Brain (organoid and tissue), 16 donors: ENCODE measurements at places on chromosomes 3 and 15.

- no peak for DNase-seq
Observed at GRCh38 chr15:36370051-36370730, 209.2 kb upstream of the CDIN1 start.

DNA sequence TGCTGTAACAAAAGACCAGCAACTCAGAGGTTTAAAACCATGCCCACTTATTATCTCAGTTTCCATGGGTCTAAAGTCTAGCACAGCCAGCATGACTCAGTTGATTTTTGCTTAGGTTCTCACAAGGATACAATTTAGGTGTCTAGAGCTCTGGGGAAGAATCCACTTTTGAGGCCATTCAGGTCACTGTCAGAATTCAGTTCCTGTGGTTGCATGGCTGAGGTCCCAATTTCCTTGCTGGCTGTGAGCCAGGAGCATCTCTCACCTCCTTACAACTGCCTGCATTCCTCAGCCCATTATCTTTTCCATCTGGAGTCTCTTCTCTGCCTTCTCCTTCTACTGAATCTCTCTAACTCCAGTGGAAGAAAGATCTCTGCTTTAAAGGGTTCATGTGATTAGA, 240.5 kb upstream of the CFAP20DC start:
- no peak for DNase-seq

- DNase-seq: no peak
Observed at GRCh38 chr3:141498598-141499223, 11.9 kb downstream of the RASA2 start.

DNA sequence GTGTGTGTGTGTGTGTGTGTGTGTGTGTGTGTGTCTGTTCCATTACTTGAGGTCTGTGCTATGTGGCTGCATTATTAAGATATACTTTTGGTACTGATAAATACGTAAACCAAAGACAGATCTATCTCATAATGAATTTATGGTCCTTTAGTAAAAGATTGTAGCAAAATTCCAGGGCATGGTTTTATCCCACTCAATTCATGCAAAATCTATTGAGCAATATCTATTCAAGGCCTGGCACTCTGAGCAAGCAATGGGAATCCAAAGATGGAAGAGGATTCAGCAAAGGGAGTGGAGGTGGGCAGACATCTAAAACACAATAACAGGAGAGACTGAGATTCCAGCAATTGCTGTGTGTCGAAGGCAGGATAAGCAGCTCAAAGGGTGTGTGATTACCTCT, 86.8 kb downstream of the RFTN1 start:
- DNase-seq: no peak

DNA sequence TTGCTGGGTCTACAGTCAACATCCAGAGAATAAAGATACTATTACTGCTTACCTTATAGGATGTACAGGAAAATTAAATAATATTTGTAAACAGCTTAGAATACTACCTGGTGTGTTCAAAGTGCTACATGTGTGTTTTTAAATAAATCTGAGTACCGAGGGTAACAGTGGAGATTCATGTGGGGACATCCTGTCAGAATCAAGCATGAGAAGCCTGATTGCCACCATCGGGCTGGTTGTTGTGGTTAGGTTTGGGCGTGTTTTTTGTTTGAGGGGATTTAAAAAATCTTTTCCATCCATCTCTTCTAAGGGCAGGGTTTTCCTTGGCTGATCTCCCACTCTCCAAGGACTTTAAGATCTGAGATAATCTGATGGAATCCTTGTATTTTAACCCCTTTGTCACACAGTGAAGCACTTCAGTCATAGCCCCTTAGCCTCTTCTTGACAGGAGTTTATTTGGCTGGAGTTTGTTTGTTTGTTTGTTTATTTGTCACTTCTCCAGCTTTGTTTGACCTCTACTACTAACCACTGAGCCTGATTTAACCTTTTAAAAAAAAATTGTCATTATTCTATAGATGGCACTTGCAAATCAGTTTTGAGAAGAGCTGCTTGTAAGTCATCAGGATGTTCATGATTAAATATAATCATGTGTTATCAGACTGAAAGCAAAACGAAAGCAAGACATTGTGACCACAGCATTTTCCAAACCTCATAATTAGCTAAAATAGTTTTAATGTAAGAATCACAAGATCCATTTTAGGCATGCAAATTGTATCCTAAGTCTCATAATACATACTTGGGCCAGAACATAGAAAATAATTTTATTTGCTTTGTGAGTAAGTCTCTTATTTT, 72.8 kb upstream of the RARB start:
- no peak for DNase-seq

DNA sequence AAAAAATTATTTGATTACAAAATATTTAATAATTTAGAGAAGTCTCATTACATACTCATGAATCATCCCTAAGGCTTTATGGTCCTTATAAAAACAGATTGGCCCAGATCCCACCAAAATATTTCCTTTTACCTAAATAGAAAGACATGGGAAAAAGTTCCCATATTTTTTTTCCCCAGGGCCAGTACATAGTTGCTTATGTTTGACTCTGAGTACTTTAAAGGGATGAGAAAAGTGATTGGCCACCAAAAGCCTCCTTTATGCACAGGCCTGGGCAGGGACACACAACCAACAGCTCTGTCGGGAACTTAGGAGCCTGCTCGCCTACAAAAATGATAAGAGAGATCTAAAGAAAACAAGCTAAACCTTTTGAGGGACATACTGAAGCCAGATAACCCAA, 22.3 kb downstream of the KCNAB1 start:
- DNase-seq: no peak

DNA sequence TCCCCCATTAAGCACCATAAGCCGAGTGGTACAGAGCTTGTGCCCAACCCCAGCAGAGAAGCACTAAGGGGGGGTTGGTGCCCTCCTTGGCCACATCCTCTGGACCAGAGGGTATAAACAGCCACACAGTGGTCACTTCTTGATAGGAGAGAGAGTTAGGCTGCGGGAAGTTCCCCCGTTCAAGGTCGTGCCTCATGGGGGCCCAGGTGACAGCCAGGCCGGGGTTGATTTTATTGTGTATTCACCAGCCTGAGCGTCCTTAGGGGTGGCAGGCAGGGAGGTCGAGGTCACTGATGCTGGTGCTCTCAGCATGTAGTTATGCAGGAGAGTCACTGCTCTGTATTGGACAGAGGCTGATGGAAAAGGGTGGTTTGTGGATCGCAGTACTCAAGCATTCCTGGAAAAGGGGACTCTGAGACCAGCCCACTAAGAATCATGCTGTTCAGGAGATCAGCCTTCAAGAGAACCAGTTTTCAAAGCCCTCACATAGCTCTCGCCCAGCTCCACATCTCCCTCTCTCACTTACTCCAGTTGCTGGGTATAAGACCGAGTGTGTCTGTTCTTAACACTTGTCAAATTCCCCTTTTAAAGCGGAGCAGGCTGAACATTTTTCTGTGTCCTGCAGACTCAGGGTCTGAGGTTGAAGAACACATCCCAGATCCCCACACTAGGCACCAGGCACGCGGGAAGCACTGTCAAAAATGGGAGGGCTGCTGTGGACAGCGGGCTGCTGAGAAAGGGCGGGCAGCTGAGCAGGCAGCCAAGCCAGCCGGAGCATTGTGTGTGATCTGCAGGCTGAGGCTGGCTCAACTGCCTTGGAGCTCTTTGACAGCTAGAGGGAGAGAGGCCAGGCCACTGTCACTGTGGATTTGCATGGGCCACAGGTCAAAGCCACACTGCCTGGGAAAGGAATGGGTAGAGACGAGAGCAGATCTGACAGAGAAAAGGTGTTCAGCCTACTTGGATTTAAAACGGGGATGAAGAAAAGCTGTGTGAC, 279.3 kb upstream of the LRRFIP2 start:
- DNase-seq: peak; percentile 68

DNA sequence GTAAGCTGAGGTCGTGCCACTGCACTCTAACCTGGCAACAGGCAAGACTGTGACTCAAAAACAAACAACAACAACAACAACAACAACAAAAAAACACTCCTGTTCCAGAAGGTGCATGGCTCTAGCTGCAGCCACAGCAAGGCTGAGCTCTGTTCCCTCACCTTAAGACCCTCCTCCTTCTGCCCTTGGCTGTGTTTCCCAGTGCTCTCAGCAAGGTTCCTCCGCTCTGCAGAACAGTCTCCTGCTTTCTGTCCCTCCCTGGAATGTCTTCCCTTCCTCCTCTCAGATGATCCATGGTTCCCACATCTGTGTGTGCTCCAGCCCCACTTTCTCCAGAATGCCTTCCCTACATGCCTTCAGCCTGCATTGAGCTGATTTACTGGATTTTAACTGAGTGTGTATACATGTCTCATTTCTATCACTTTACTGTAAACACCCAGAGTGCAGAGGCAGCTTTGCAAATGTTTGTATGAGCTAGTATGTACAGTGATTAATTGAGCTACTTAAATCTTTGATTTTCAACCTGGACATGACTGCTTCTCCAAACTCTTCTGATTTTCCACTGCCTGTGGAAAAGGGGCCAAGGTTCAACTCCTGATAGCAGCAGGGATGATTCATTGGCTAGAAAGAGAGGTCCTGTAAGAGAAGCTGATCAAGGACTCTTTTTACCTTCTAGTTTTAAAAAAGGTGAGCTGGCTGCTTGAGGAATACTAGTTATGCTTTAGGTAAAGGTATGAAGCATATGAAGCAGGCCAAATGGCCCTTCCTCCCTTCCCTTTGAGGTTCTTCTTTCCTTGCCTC, 14.7 kb downstream of the ANKUB1 start:
- no peak for DNase-seq

DNA sequence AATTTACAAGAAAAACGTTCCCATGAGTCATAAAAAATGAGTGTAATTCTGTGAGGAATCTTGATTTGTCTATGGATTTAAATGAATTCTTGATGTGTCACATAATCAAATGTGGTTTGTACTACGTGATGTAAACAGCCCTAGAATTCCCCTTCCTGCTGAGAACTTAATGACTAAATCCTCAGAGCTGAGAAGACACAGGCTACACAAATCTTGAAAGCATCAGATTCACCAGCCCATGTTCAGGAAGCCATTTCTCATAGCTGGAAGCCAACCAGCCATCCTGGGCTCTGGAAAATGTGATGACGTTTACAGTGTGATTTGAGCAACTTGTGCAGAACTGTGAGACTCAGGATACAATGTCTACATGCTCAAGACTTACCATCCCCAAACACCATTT, 193.7 kb upstream of the MME start:
- DNase-seq: peak; percentile 79

DNA sequence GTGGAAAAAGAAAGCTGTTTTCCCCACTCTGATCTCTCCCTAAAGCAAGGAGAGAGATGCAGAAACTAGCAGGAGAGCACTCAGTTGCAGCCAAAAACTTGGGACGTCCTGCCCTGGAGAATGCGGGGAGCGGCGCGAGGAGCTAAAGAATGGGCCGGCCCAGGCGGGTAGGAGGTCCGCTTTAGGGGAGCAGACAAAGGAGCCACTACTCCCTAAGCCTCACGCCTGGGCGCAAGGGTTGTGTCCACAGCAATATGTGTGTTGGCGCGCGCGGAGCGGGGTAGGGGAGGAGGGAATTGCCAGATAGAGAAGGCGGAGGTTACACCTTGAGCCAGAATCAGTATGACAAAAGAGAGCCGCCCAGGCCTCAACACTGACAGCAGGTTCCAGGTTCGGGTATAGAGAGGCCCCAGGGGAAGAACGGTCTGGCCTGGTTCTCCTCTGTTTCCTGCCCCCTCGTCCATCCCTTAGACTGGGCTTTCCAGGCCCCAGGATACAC, 2.9 kb downstream of the WNT5A start:
- DNase-seq: no peak

DNA sequence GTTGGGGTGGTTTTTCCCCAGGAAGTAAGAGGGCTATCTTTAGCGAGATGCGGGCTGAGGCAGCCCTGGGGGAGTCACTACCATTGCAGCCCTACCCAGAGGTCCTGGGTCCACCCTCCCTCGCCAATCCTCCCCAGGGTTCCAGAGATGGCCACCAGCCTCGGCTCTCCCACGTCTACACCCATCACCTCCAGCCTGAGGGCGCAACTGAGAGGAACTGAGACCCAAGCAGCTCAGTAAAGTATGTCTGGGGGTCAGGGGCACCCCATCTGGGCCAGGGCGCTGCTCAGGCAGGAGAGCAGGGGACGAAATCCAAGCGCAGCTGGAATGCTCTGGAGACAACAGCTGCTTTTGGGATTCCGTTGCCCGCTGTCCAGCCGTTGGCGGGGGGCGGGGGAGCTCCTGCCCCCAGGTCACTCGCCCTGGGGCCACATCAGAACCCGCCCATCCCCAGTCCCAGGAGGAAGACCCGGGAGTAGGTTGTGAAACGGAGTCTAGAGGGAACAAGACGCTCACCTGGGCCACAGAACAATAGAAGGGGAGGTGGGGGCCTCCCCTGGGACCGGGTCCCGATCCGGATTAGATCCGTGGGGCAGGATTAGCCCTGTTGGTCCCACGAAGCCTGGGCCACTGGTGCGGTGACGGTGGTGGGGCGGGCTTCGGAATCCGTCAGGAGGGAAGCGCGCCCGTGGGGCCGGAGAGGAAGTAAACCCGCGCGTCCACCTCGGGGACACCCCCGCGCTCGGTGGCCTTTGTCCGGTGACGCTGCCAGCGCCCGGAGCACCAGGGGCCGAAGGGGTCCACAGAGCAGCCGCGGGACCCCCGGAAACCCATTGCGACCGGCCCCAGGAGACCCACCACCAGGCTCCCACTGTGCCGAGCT, 1.4 kb upstream of the NDUFAF3 start:
- DNase-seq: no peak

- DNase-seq: no peak
Observed at GRCh38 chr3:4724051-4724629, 231.0 kb downstream of the ITPR1 start.

- DNase-seq: no peak
Observed at GRCh38 chr3:145133281-145133680, 1027.7 kb downstream of the PLOD2 start.

DNA sequence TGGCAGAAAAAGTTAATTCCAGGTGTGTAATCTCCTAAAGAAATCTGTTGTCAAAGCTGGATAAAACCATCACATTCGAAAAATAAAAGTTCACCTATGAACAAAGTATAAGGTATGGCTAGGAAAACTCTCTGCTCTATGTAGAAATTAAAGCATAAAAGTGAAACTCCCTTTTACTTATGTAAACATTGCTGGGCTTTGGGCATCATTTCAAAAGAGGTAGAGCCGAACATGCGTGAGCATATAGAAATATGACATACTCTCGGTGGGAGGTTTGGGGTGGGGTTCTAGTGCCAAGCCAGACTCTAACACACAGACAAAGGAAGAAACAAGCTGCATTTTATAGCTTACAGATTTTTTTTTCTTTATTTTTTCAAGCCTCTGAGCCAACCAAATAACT, 306.8 kb upstream of the ATP11B start:
- DNase-seq: no peak

DNA sequence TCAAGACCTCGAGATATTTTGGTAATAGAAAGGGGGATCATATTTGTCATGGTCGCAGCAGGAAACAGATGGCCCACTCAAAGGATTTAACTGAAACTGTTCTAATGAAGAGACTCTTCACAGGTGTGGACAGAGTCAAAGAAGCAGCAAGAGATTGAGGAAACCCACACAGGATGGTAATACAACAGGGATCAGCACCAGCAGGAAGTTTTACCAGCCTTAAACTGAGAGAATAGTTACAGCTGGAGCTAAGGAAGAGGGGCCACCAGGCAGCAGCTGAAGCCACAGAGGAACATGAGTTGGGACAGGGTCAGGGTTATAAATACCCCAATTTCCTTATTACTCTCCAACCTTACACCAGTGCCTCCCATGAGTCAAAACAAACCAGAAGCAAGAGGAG, 131.8 kb upstream of the UBE2E2 start:
- DNase-seq: no peak
